Peyer's patch (tissue), 4 donors: ENCODE measurements at places on chromosomes 5 and 9.

- no peak overlapping the region for H3K27ac ChIP-seq
- no peaks in the 10 kb centered on the region for H3K36me3 ChIP-seq
- H3K27me3 ChIP-seq: no peaks in the 10 kb centered on the region
- DNase-seq: no peak
- H3K4me3 ChIP-seq: no peak overlapping the region
These were observed 116.0 kb downstream of the AUH start for GRCh38 chr9:91245431-91246313.

- DNase-seq: no peak
- H3K27ac ChIP-seq: no peak overlapping the region
- H3K4me3 ChIP-seq: no peak overlapping the region
- no peaks in the 10 kb centered on the region for H3K27me3 ChIP-seq
- H3K4me1 ChIP-seq: no peaks in the 10 kb centered on the region
These were observed 39.7 kb upstream of the ZNF622 start for GRCh38 chr5:16505140-16505891.

DNA sequence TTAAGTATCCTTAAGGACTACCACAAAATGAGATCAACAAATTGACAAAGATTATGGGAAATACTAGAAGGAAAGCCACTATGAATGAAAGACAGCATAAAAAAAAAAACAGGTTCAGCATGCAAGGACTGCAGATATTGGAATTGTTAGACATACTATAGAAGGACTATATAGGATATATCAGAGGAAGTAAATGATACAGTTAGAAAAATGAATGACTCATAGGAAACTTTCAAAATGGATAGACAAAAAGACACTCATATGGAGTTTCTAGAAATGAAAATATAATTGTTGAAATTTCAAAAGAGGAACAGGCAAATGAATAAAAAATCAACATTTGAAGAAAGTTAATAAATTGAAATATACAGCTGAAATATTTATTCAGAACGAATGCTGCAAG is 180.6 kb downstream of the PLK2 start:
- no peaks in the 10 kb centered on the region for H3K36me3 ChIP-seq
- H3K4me3 ChIP-seq: no peak overlapping the region
- no peak for DNase-seq
- H3K27ac ChIP-seq: no peak overlapping the region

DNA sequence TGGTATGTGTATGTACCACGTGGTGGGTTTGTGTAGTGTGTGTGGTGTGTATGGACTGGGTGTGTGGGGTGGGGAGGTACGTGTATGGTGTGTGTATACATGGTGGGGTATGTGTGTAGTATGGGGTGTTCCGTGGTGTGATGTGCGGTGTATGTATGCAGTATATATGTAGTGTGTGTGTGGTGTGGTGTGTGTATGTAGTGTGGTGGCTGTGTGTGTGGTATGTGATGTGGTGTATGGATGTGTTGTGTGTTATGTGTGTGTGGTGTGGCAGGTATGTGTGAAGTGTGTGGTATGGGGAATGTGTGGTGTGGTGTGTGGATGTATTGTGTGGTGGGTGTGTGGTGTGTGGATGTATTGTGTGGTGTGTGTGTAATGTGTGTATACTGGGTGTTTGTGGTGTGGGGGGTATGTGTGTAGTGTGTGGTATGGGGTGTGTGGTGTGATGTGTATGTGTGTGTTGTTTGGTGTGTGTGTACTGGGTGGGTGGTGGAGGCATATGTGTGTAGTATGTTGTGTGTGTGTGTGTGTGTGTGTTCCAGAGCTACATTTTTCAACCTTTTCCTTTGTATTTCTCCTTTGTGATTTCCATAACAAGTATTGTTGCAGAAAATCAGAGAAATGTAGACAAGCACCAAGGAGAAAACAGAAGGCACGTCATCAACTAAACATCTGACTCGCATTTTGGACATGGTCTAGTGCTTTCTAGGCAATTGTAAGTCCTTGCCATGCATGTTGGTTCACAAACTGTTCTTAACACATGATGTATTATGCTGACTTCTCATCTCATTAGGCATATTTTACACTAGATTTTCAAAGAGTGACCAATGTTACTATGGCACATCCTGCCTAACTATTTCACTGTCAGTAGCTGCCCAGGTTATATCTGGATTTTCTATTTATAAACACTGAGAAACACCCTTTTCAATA is 13.2 kb downstream of the SEMA4D start:
- H3K27ac ChIP-seq: peak overlapping the region; percentile 62
- H3K4me1 ChIP-seq: peaks cover 25% of the 10 kb centered on the region
- H3K27me3 ChIP-seq: no peaks in the 10 kb centered on the region
- no peaks in the 10 kb centered on the region for H3K36me3 ChIP-seq

DNA sequence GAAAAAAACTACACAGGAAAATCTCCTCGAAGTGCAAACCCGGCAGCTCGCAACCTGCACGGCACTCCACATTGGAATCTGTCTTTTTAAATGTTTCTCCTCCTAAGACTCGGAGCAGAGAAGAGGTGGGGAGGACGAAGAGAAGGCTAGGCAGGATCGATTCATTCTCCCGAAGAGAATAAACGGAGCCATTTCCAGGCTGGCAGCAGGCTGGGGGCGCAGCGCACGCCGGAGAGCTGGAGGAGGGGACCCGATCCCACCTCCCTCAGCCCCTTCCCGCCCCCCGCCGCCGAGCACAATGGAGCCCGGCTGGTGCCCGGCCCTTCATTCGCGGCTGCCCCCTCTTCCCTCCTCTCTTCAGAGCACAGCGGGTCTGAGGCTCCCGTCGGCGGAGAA is 628 bp downstream of the HOMER1 start:
- peaks cover 5% of the 10 kb centered on the region for H3K4me1 ChIP-seq
- H3K36me3 ChIP-seq: no peaks in the 10 kb centered on the region
- H3K27me3 ChIP-seq: no peaks in the 10 kb centered on the region
- H3K27ac ChIP-seq: peak overlapping the region; percentile 97
